ENCODE measurements at places on chromosomes 1 and 21.

DNA sequence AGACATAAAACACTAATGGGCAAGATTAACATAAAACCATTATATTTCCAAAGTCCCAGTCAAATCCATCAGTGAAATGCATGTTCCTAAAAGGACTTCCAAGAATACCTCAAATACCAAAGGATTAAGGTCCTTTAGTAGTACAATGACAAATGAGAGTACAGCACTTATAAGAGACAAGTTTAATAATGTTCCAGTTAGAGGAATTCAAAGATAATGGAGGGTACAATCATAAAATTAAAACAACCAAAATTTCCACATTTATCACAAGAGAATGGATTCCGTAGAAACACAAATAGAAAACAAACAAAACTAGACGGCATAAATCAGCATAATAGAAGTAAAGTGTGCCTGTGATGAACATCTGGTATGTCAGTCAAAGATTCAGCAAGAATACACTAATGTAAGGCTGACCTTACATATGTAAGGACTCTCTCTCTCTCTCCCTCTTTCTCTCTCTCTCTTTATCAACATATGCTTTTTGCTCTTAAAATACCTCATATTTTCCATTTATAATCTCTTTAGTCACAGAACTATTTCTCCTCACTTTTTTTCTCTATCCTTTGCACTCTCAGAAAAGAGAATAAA is 32.8 kb upstream of the C1orf53 start:
- H3K27ac ChIP-seq: no peak overlapping the region
- H3K36me3 ChIP-seq: no peaks in the 10 kb centered on the region
- H3K4me3 ChIP-seq: no peak overlapping the region

DNA sequence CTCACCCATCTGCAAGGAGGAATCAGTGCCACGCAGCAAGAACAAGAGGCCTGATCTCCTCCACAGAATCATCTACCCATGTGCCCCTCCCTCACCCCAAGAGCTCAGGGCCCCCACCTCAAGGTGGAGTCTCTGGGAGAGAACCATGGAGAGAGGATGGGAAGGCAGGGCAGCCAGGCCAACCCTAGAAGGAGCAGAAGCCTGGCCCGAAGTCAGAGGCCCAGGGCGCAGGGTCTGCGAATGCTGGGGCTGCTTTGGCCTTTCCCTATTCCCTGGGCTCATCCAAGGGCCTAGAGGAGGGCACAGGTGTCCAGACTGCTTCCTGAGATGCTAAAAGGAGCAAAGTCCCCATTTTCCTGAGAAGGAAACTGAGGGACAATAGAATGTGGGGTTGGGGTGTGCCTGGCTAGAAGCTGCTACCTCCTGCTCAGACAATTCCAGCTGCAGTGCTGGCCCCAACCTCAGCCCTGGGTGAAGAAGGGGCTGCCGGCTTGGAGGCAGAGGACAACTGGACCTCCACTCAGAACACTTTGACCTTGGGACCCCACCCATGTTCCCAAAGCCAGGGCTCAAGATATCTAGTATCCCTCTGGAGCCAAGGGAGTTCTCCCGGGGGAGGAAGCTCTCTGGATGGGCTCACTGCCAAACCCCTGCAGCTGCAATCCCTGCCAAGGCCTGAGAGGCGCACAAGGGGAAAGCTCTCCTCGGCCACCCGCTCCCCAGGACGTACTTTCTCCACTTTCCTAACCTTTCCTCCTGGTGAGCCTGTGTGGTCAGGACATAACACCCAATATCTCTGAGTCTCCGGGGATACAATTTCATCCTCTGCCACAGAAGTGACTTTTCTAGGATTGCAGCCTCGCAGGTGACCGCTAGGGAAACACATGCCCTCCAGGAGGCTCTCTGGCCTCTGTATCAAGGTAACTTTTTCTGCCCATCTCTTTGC is 16.6 kb upstream of the LEMD1 start:
- no peaks in the 10 kb centered on the region for H3K36me3 ChIP-seq
- no peak for DNase-seq
- H3K4me1 ChIP-seq: peaks cover 17% of the 10 kb centered on the region
- no peak overlapping the region for H3K4me3 ChIP-seq

DNA sequence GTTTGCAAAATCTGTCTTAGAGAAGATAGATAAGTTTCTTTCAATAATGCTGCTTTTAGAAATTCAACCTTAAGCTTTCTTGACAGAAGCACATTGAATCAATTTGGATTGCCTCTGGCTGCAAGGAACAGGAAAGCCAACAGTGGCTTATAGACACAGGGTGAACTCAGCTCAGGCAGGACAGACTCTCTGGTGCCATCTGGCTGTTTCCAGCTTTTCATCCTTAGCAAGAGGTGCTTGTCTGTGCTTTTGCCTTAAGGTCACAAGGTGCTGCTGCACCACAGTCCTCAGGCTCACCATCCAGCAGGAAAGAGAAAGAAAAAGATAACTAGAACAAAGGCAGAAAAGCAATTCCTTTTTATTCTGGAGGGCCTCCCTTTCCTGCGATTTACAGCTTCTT is 93.7 kb upstream of the ETS2 start:
- peak; percentile 32 for DNase-seq
- no peak overlapping the region for H3K27ac ChIP-seq
- H3K27me3 ChIP-seq: peaks cover 2% of the 10 kb centered on the region
- no peaks in the 10 kb centered on the region for H3K4me1 ChIP-seq
- no peak overlapping the region for H3K4me3 ChIP-seq

DNA sequence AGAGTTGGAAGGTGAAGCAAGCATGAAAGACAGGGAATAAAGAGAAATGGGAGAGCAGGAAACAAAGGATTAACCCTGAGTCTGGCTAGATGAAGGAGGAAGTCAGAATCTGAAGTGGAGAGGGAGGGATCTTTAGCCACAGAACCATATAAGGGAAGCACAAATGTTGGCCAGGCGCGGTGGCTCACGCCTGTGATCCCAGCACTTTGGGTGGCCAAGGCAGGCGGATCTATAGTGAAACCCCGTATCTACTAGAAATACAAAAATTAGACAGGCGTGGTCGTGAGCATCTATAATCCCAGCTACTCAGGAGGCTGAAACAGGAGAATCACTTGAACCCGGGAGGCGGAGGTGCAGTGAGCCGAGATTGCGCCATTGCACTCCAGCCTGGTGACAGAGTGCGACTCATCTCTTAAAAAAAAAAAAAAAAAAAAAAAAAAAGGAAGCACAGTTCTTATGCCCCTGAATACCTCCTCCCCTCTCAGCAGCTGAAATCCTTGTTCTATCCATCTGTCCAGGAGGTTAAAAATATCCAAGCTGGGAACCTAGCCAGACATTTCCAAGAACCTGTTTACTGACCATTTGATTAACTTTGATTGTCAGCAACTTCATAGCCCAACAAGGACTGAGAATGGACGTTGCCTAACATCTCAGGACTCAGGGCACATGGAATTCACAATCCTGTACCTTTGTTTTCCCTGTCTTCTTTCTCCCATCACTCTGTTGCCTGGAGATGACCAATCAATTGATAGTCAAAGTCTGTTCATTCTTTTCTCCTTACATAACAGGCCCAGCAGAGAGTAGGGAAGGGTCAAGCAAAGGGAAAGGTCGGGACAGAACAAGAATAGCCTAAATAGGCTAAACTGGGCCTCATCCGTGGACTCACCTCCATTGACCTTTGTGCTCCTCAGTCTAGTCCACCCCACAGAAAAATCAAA is 10.6 kb downstream of the TXNIP start:
- H3K4me3 ChIP-seq: no peak overlapping the region
- no peaks in the 10 kb centered on the region for H3K27me3 ChIP-seq
- H3K27ac ChIP-seq: peak overlapping the region; percentile 52
- no peaks in the 10 kb centered on the region for H3K36me3 ChIP-seq

DNA sequence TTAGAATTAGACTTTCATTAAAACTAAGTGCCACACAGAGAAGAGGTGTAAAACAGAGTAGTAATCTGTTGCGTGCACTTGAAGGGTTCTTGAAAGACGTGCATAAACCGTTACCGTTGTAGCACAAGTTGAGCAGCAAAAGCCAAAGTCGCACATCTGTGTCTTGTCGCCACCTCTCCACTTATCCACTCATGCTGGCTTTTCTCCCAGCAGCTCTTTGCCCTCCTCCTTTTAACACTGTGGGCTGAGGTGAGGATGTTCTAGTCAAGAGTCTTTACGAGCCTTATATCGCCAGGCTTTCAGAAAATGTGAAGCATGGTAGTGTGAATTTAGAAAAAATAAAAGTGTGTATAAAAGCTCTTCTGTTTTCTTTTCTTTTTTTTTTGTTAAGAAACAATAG is 48.0 kb downstream of the NR5A2 start:
- no peak overlapping the region for H3K27ac ChIP-seq
- no peak for DNase-seq
- H3K4me1 ChIP-seq: no peaks in the 10 kb centered on the region
- no peaks in the 10 kb centered on the region for H3K36me3 ChIP-seq
- peaks cover 16% of the 10 kb centered on the region for H3K27me3 ChIP-seq

- peak; percentile 42 for DNase-seq
- peak overlapping the region; percentile 78 for H3K4me3 ChIP-seq
- H3K36me3 ChIP-seq: peaks cover 18% of the 10 kb centered on the region
- peaks cover 2% of the 10 kb centered on the region for H3K27me3 ChIP-seq
Observed at GRCh38 chr1:109910963-109911798, 532 bp downstream of the CSF1 start.

DNA sequence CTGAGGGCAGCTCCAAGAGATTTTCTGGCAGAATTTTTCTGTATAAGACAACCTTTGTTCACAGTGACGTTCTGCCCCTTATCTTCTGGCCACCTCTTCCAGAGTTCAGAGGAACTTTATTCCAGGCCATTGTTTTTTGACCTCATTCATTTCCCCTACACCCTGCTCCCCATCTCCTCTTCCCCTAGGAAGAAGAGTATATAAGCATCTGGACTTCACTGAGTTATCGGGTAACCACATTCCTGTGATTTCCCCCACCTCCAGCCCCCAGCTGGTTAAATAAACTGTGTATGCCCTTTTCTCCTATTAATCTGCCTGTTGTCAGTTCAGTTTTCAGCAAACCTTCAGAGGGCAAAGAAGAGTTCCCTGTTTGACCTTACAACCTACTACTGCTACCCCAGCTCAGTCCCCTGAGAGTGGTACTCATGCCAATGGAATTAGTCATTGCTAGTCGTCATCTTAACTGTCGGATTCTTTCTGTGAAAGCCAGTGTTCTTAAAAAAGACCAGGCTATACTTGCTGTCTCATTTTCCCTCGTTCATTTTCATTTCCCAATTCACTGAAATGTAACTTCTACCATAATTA is 14.3 kb upstream of the ALG14 start:
- no peak overlapping the region for H3K27ac ChIP-seq
- DNase-seq: no peak
- no peaks in the 10 kb centered on the region for H3K4me1 ChIP-seq
- H3K4me3 ChIP-seq: no peak overlapping the region
- no peaks in the 10 kb centered on the region for H3K36me3 ChIP-seq

- H3K4me3 ChIP-seq: peak overlapping the region; percentile 63
- no peak overlapping the region for H3K27ac ChIP-seq
Observed at GRCh38 chr1:227318853-227319607, 738 bp upstream of the CDC42BPA start.

DNA sequence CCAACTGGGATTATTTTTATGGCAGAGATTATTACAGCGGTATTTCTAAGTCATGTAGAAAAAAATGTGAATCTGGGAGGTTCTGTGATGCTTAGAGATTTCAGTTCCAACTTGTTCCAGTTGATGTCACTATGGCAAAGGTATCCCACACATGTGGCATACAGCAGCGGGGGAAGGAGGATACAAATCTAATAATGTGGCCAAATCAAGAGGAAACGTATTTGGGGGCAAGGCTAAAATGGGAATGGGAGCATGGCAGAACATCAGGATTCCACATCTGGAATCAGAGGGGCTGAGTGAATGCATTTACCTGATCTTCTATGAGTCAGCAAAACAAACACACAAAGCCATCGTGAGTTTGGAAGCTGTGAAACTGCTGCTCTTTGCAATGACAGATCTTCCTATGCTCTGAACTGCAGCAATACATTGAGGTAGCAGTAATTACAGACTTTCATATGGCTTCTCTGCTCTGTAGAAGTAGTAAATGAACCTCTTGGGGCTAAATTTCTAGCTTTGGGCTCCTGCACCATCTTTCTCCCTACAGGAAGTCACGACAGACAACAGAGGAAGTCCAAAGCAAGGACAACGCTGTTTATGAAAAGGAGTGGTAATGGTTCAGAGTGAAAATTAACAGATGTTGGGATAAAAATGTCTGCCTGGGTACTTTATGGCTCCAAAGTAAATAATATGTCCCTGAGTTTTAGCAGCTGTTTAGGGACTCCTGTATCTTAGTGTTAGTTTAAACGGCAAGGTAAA is 55.5 kb downstream of the GABPA start:
- peak; percentile 19 for DNase-seq
- H3K36me3 ChIP-seq: no peaks in the 10 kb centered on the region
- peak overlapping the region; percentile 66 for H3K27ac ChIP-seq
- peaks cover 9% of the 10 kb centered on the region for H3K4me1 ChIP-seq
- H3K27me3 ChIP-seq: peaks cover 11% of the 10 kb centered on the region

All from activated CD4-positive, alpha-beta T cell treated with anti-CD3 and anti-CD28 coated beads for 36 hours (primary cell).